Activated CD8-positive, alpha-beta T cell treated with anti-CD3 and anti-CD28 coated beads, Interleukin-2, amount 10 ng/mL, durations not matched to agents 7 days and 5 days (primary cell): ENCODE measurements at places on chromosomes 6 and 20. TPM values are rescaled to one million over a fixed set of nuclear protein-coding genes. Genes with fewer than 3 reads are reported as not detected.

DNA sequence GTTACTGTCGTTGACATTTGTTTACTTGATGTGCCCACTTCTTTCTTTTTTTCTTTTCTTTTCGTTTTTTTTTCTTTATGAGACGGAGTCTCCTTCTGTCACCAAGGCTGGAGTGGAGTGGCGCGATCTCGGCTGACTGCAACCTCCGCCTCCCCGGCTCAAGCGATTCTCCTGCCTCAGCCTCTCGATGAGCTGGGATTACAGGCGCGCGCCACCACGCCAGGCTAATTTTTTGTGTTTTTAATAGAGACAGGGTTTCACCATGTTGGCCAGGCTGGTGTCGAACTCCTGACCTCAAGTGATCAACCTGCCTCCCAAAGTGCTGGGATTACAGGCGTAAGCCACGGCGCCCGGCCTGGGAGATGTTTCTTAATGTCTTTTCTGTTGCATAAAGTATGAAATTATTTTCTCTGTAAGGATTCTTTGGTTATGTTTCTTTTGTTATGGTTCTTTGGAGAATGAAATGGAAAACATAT is 33.3 kb upstream of the PRSS16 start:
- H3K4me3 ChIP-seq: peak overlapping the region; percentile 70
- no peaks in the 10 kb centered on the region for H3K36me3 ChIP-seq
- peaks cover 17% of the 10 kb centered on the region for H3K27me3 ChIP-seq

DNA sequence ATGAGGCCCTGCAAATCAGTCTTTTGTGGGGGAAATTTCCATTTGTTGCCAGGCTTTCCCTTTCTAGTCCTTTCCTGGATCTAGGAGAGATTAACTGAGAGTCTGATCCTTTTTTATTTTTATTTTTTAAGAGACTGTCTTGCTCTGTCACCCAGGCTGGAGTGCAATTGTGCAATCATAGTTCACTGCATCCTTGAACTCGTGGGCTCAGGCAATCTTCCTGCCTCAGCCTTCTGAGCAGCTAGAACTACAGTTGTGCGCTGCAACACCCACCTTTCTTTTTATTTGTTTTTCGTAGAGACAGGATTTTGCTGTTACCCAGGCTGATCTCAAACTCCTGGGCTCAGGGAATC is 22.9 kb downstream of the OR2B2 start:
- H3K27me3 ChIP-seq: no peaks in the 10 kb centered on the region
- DNase-seq: no peak
- H3K4me3 ChIP-seq: no peak overlapping the region
- H3K36me3 ChIP-seq: peaks cover 14% of the 10 kb centered on the region

DNA sequence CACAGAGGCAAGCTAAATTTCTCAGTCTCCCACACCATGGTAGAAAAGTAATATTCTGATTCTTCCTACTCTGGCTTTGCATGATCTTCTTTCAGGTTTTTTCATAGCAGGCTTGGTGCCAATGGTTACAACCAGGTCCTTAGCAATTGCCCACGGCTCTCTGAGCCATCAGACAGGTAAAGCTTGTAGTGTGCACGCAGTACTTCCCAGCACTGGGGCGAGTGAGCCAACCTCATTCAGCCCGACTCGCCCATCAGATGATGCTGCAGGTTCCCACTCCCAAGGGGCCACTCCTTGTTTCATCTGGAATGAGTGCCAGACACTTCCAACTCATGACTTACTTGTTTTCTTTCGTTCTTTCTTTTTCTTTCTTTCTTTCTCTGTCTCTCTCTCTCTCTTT is 78.3 kb downstream of the PERP start:
- H3K4me3 ChIP-seq: no peak overlapping the region
- H3K36me3 ChIP-seq: no peaks in the 10 kb centered on the region
- DNase-seq: no peak
- H3K27me3 ChIP-seq: peaks cover 14% of the 10 kb centered on the region

ZKSCAN8 gene
- total RNA-seq: 17.6 TPM
